T-helper 9 cell (primary cell): ENCODE measurements at places on chromosomes 16 and 17.
A peak's percentile ranks its signal among the peaks of the same experiment; 100 is the strongest.

- no peak for DNase-seq
Observed at GRCh38 chr17:82092995-82093751, 4.9 kb downstream of the FASN start.

DNA sequence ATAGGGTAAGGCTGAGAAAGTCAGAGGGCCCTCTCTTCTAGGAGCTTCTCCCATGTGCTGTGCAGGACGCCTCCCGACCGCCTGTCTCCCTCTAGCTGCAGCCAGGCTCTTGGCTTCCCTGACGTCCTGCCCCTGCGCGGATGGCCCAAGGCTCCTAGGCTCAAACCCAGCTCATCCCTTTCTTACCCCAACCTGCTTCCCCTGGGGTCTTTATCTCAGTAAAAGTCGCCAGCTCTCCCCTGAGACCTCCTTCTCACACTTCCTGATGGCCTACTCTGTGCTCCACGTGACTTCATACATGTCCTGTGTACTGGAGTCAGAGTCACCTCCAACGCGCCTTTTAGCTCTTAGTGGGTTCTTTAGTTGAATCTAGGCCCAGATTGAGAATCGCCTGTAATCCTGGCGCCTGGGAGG is 1.1 kb upstream of the ZNF747 start:
- DNase-seq: peak; percentile 44

DNA sequence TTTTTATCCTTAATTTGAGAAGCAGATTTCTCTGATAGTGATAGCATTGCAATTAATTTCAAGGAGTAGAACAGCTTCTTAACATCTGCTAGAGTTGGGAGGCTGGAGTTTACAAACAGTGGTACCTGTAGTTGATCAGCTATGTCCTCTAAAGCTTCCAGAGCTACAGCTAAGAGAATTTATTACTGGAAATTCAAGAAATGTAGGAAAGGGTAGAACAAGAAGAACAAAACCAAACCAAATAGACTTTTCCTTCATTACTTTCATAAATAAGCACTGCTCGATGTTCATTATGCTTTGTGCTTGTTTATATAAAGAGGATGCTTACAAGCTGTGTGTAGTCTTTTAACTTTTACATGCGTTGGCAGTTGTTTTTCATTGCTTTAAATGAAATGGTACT is 333.6 kb upstream of the TBX2 start:
- DNase-seq: no peak

GRCh38 chr16:70805380-70805779 is 4.4 kb upstream of the VAC14 start:
- DNase-seq: no peak

GRCh38 chr16:9053006-9053601 is 38.3 kb upstream of the HAPSTR1 start:
- DNase-seq: no peak

GRCh38 chr17:46818316-46818928 is at the start of gene WNT3:
Gene WNT3 (minus strand): TSS chr17:46818692. CDS start chr17:46818597, 95 bp downstream.
- DNase-seq: peak; percentile 19

DNA sequence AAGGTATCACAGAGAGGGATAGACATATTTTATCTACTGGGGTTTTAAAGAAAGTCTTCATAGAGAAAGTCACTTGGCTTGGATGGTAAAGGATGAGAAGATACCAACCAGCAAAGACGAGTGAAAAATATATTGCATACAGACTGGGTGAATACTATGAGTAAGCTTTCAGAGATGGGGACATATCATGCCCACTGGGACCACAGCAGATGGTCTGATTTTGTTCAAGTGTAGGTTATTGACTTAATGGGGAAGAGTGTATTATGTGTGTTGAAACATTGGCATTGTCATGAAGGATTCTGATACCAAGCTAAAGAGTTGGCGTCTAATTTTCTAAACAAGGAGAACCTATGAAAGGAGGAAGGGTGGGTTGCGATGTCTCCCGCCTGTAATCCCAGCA is 13.8 kb upstream of the MMD start:
- no peak for DNase-seq

- no peak for DNase-seq
Observed at GRCh38 chr16:47719713-47720112, 258.6 kb downstream of the PHKB start.

GRCh38 chr17:69050999-69051775 is 9.5 kb downstream of the ABCA9 start:
- no peak for DNase-seq

- no peak for DNase-seq
Observed at GRCh38 chr16:2154533-2155090, 970 bp upstream of the TRAF7 start.

DNA sequence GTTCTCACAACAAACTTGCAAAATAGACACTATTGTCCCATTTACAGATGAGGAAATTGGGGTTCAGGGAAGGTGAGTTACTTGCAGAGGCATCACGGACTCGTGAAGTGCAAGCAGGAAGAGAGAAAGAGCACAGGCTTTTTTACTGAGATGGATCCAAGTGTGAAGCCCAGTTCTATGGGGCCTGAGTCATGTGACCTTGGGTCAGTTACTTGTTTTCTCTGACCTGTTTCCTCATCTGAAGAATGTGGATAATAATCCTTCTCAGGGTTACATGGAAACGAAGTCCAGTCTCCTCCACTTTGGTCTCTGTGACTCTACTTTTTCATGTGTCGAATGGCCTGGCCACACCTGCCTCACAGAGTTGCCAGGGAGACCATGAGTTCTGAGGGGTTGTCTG is 134.4 kb downstream of the SPACA3 start:
- no peak for DNase-seq

GRCh38 chr17:58436805-58437239 is 19.5 kb upstream of the RNF43 start:
- no peak for DNase-seq

DNA sequence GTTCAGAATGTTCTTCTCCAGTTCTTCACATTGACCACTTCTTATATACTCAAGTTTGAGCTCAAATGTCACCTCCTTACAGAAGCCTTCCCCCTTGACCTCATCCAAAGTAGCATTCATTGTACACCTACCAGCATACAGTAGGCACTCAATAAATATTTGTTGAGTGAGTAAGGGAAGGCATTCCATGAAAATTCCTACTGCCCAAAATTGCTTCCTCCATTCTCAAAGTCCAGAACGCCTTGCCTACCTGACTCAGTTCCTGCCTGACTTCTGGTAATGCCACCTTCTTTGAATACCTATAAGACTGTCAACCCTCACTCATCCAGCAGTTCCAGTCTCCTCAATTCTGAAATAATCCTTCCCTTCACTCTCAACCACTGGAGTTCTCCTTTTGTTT is 14.8 kb upstream of the BPTF start:
- no peak for DNase-seq

DNA sequence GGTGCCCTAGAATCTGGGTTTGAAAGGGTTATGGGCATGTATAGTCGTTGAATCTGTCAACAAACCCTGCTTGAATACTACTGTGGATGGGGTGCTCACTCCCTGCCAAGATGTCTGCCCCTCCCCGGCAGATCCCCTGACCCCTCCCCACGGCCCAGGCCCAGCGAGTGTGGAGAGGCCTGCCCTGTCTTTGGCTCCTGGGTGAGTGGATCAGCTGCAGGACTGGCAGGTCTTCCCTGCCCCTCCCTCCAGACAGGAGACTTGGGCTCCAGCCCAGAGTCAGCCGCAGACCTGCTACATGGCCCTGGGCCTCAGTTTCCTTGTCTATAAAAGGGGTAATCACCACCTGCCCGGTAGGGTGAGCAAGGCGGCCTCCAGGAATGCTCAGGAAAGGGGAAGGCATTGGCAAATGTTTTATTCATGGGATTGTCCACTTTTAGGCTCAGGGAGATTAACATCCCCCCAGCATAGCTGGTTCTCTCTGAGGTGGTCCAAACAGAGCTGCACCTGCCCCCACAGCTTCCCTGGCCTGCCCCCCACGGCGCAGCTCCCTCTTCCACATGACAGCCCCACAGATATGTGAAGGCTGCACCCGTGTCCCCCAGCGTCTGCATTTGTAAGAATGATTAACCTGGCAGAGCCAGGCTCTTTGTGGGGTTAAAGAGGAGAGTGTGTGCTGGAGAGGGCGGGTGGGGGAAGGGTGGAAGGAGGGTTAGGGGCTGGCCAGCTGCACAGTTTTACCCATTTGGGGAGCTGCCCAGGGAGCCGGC is 18.5 kb upstream of the SPNS2 start:
- no peak for DNase-seq

GRCh38 chr16:48628359-48628985 is 18.5 kb upstream of the N4BP1 start:
- DNase-seq: no peak

GRCh38 chr17:36127199-36127893 is 23.7 kb downstream of the CCL4 start:
- DNase-seq: no peak

- no peak for DNase-seq
Observed at GRCh38 chr16:64352246-64352645, 769.6 kb downstream of the CDH11 start.

- no peak for DNase-seq
Observed at GRCh38 chr17:83198366-83199341, 119.2 kb downstream of the METRNL start.

DNA sequence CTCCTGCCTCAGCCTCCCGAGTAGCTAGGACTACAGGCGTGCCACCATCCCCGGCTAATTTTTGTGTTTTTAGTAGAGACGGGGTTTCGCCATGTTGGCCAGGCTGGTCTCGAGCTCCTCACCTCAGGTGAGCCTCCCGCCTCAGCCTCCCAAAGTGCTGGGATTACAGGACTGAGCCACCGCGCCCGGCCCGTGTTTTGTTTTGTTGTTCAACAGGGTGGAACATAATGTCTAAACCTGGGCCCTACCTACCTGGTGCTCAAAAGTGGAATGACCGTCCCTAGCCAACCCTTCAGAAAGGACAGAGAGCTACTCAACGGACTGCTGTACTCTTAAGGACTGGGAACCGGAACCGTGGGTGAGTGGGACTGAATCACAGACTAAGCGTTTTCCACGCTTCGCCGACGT is 772 bp upstream of the KIF22 start:
- DNase-seq: no peak

GRCh38 chr16:59510008-59510424 is 775.9 kb upstream of the GOT2 start:
- no peak for DNase-seq

DNA sequence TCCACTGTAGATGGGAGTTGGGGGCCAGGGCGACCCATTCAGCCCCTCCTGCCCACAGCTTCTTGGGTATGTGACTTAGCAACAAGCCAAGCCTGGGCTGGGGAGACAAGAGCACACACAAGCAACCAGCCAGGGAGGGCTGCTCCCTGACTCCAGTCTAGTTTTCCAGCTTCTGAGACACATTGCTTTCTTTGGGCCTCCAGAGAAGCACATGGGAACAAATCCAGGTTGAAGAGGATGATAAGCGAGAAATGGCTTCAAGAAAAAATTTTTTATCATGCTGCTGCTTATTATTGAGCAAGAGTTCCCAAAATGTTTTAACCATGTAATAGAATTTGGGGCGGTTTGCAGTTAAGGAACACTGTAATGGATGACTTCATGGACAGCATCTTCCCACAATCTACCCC is 173.7 kb downstream of the SOX9 start:
- DNase-seq: no peak

DNA sequence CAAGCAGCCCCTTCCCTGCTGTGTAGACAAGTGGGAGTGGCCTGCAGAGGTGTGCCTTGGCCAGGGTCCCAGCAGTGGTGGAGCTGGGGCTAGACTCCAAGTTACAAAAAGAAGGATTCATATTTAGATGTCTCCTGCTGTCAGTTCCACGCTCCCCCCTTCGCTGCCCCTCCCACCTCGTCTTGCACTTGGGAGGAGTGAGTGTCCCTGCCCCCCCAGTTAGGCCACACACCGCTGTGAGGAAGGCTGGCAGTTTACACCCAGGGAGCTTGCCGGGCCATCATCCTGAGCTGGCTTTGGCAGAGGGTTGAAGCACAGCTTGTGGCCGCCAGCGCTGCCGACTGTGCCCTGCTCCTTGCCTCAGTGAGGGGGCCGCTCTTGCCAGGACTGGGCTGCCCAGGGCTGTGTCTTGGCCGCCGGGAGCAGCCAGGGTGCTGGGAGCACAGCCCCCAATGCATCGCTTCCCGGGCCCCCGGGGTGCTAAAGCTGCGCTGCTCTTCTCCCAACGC is 44.3 kb downstream of the ELAC2 start:
- DNase-seq: no peak

GRCh38 chr16:31182391-31182790 is 2.5 kb downstream of the FUS start:
- no peak for DNase-seq

GRCh38 chr17:57593739-57594462 is 151.2 kb downstream of the CCDC182 start:
- no peak for DNase-seq

DNA sequence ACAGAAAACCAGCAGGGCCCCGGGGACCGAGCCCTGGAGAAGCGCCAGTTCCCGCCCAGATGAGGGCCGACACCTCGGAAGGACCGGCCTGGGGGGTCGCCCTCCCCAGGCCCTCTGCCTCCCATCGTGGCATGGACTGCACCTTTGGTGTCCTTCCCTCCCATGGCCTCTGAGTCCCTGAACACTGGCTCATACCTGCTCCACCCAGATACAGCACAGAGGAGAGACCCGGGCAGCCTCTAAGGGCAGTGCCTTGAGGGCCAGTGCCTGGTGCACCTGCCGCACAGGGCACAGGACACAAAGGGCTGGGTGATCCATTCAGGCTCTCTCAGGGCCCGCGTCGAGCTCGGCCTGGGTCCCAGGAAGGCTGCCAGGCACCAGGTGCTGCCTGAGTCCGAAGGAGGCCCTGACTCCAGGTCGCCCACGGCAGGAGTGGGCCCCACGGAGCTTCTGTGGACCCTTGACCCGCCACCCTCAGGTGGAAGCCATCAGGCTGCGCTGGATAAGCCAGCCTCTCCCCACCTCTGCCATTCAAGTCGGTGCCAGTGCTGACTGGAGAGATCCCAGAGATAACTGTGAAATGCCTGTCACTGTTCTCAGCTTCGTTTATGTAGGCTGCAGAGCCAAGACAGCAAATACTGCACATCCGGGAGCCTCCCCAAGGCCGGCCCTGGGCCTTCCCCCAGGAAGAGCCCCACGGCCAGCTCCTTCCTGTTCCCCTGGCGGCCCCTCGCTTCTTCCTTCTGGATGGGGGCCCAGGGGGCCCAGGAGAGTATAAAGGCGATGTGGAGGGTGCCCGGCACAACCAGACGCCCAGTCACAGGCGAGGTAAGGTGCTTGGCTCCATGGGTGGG is at the start of gene ZG16B:
Gene ZG16B, plus strand, starts transcription at position 803 of the 854 bp plus-strand sequence. CDS start 139 bp downstream, outside the sequence.
- no peak for DNase-seq
